ENCODE measurements at places on chromosomes 1 and 21.

- no peak for DNase-seq
Measured at GRCh38 chr1:3151456-3151855, 82.5 kb downstream of the PRDM16 start.

- DNase-seq, result no peak
Measured at GRCh38 chr1:31926853-31927660, 11.1 kb downstream of the PTP4A2 start.

DNA sequence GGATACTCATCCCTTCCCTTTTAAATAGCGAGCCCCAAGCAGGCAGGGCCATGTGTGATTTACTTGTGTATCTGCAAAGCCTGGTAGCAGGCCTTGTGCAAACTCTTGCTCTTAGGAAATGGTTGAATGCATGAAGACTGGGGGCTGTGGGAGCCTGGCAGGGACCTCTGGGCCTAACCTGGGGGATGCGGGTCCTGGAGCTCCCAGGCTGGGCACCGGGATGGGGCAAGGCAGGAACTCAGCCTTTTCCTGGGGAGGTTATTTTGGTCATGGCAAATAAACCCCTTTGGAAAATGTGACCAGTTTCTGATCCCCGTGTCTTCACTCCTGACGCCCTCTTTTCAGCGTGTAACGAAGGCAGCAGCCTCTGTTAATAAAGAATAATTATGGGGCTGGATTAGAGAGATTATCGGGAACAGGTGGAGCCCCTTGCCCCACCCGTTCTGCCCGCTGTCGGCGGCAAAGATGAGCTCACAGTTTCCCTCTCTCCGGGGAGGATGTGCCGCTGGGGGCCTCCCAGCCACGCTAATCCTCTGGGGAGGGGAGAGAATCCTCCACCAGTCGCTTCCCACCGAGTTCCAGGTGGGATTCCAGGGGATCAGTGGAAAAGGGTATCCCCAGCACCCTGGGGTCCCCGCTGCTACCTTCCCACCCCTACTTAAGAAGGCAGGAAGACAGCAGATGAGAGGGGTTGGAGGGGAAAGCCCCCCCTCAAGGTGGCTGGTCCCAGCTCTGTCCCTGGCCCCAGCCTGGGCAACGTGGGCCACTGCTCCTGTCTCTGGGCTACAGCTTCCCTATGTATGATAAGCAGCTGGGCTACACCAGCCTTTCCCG, 69.7 kb upstream of the WNT4 start:
- DNase-seq, result no peak

GRCh38 chr1:106793651-106794050, 262.8 kb upstream of the PRMT6 start:
- no peak for DNase-seq

- DNase-seq, result no peak
Measured at GRCh38 chr1:119338004-119338403, 30.6 kb upstream of the HAO2 start.

DNA sequence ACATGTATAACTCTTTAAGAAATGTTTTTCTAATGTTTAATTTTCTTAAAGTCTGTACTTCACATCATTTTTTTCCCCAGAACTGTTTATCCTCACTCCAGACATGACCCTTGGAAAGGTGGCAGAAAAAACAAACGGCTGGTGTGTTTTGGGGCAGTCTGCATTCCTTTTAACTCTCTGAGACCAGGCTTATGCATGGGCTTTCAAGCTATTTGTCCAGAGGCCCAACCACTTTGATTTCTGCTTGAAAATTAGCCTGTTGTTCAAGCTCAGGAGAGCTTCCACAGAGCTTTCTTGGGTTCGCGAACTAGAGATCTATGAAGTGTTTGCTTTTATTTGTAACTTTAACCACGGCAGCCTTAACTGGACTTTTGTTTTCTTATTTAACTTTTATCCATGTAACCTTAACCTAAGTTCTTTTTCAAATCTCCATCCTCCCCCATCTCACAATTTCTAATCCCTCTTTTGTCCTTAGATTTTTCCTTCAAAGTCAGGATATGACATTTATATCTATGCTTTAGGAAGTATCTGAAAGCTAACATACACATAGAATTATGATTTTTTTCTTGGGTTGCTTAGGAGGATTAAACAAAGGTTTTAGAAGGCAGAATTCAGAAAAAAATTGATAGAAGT, 111.8 kb downstream of the FGGY start:
- DNase-seq, result no peak

- DNase-seq, result no peak
Measured at GRCh38 chr1:94336991-94337390, 81.2 kb upstream of the ABCD3 start.

Measured in HT-29 (cell line).